ENCODE measurements at places on chromosomes 7 and 10.

GRCh38 chr7:98187138-98187502, 24.1 kb upstream of the BHLHA15 start:
- DNase-seq, result no peak

DNA sequence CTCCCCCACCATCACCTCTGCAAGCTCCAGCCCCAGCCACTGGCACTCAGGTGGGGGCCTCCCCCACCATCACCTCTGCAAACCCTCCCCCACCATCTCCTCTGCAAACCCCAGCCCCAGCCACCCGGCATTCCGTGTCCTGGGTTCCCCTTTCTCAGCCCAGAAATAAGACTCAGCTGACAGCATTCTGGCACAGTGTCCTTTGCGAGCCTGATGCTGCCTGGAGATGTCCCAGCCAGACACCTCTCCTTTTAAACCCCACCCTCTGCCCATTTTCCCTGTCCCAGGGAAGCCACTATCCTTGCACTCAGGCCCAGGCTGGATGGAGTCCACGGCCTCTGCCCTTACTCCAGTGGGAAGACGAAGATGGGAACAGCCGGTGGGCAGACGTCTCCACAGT, 49.8 kb downstream of the ELFN1 start:
- no peak for DNase-seq

GRCh38 chr10:70827086-70827757, 11.5 kb downstream of the SGPL1 start:
- no peak for DNase-seq

GRCh38 chr7:25244254-25245033, 16.2 kb upstream of the NPVF start:
- no peak for DNase-seq

- DNase-seq, result no peak
These were observed 7.7 kb downstream of the GHRHR start for GRCh38 chr7:30971440-30971839.

GRCh38 chr7:53350241-53350640, 314.8 kb downstream of the POM121L12 start:
- DNase-seq, result peak; percentile 33

GRCh38 chr7:26145238-26145637, 6.8 kb upstream of the NFE2L3 start:
- DNase-seq, result no peak

GRCh38 chr10:58137813-58138212, 129.9 kb downstream of the IPMK start:
- no peak for DNase-seq

DNA sequence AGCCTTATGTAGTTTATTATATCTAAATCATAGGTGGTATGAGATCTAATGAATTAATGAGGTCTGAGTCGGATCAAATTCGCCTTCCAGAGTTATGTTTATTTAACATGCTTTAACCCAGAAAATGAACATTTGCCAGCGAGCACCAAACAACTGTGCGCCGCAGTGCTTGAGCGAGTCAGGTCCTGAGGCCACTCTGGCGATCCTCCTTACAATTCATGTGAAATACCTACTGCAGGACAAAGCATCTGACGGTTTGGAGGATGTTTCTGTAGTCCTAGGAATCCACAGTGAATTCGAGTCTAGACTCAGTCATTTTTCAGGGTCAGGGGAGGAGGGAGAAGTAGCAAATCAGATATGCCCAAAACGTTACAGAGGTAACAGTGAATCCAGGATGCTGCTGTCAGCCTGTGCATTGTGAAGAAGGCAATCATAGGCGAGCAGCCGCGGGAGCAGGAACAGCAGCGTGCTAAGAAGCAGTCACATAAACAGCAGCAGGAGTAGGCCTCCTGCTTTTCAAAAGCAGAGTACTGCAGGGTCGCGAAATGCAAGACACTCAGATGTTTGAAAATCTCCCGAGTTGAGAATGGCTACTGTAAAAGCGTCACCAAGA, 120.2 kb downstream of the CACNB2 start:
- no peak for DNase-seq

DNA sequence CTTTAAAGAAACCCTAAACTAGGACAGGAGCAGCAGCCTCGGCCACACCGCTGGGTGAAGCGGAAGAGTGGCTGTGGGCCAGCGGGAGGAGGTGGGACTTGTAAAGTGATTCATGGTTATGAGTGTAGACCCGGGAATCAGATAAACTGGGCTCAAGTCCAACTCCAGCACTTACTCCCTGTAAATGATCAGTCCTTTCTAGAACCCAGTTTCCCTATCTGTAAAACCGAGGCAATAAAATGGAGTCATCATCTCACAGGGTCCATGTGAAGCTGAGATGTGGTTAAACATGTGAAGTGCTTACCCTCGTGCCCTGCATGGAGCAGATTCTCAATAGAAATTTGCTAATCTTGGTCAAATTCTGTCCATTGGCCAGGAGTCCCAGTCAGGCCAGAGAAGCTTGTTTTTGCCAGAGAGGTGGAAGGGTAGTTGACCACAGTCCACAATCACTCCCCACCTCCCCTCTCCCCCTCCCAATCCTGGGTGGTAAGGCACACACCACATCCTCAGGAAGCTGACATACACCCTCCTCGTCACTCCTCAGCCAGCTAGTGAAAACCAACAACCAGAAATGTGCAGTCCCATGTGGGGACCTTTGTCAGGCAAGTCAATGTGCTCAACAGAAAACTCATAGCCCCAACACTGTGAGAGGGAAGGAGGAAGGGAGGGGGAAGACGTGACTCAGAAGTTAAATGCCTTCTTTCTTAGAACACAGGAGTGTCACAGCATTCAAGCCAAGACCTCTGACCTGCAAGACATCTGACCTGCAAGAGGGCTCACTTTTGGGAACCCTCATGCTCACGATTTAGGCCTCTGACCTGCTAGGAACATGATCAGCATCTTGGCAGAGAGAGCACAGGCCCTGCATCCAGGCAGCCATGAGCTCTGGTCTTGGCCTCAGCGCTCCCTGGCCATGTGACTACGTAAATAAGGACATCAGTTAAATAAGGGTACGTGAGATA, 145.1 kb downstream of the PLXNA4 start:
- DNase-seq, result peak; percentile 63

- DNase-seq, result no peak
These were observed 70.8 kb downstream of the NKX6-2 start for GRCh38 chr10:132714986-132715775.

DNA sequence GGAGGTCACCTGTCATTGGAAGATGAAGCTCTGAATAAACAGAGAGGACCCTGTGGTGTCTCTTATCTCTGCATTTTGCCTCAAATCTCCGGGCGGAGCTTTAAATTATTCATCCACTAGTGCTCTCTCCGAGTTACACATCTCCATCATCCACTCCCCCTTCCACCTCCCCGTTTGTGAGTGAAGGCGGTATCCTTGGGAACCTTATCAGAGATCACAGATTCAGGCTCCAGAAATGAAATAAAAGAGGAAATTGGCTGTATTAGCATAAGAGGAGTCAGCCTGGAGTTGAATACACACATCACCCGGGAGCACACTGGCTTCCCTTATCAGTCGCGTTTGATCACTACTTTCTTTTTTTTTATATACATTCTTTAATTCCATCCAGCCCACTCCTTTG, 1184.8 kb downstream of the GATA3 start:
- no peak for DNase-seq

- DNase-seq, result no peak
These were observed 4.6 kb downstream of the AGMO start for GRCh38 chr7:15557186-15557585.

GRCh38 chr10:4515721-4516120, 310.3 kb upstream of the AKR1E2 start:
- DNase-seq, result no peak

DNA sequence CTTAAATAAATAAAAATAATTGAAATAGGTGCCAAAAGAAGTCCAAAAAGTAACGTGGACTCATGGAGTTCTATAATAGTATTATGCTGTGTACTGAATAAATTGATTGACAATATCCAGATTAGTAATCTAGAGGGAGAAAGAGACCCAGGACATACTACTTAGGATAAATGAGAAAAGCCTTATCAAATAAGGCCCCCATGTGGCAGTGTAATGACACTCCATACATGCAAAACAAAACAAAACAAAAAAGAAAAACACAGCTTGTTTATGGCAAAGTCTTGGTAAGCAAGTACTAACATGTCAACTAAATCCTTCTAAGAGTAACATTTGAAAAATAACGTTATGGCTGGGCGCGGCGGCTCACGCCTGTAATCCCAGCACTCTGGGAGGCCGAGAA, 3.6 kb upstream of the RUNDC3B start:
- DNase-seq, result no peak

Measured in stimulated activated CD8-positive, alpha-beta memory T cell treated with anti-CD3 and anti-CD28 coated beads, Interleukin-4, amount 100 ng/mL, for 48 hours (primary cell).